Small intestine (tissue), 16 donors: ENCODE measurements at places on chromosomes 3 and 15. TPM values are rescaled to one million over a fixed set of nuclear protein-coding genes. Genes with fewer than 3 reads are reported as not detected.

PRTG gene
- 6.4 TPM for polyA plus RNA-seq

MRAS gene
- 10.1 TPM for polyA plus RNA-seq

CNTN6 gene
- not detected for polyA plus RNA-seq

CDC25A gene
- polyA plus RNA-seq: 5.7 TPM

ZKSCAN7 gene
- 1.7 TPM for polyA plus RNA-seq

CPN2 gene
- 2.0 TPM for polyA plus RNA-seq

GRCh38 chr3:183038221-183038620, 57.9 kb upstream of the DCUN1D1 start:
- no peak for DNase-seq

- DNase-seq: no peak
Measured at GRCh38 chr3:66403323-66403990, 97.4 kb downstream of the LRIG1 start.

DNA sequence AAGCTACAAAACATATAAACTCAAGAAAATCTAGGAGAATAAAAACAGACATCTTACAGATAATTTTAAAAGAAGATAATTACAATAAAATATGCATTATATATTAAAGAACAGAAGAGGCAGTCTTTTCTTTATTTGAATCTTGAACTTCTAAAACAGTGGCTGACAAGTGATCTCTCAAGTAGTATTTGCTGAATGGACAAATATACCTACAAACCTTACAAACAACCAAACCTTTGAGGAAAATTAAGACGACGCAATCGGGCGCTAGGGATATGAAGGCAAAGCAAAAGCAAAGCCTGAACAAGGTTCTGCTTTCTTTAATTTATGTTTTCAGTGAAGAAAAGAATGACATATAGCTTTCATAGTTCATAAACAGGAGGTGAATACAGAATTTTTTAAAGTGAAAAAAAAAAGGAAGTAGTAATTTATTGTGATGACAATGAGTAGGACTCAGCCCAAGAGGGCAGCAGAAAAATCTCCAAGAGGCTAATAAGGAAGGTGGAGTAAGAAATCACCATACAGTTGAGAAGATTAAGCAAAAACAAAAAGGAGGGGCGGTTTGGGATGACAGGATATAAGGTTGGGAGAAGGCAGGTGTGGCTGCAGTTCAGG, 347.8 kb downstream of the TBC1D5 start:
- no peak for DNase-seq

- no peak for DNase-seq
Measured at GRCh38 chr3:68943753-68944500, 11.6 kb upstream of the TAFA4 start.

- no peak for DNase-seq
Measured at GRCh38 chr3:188671971-188672370, 499.8 kb upstream of the TPRG1 start.

DNA sequence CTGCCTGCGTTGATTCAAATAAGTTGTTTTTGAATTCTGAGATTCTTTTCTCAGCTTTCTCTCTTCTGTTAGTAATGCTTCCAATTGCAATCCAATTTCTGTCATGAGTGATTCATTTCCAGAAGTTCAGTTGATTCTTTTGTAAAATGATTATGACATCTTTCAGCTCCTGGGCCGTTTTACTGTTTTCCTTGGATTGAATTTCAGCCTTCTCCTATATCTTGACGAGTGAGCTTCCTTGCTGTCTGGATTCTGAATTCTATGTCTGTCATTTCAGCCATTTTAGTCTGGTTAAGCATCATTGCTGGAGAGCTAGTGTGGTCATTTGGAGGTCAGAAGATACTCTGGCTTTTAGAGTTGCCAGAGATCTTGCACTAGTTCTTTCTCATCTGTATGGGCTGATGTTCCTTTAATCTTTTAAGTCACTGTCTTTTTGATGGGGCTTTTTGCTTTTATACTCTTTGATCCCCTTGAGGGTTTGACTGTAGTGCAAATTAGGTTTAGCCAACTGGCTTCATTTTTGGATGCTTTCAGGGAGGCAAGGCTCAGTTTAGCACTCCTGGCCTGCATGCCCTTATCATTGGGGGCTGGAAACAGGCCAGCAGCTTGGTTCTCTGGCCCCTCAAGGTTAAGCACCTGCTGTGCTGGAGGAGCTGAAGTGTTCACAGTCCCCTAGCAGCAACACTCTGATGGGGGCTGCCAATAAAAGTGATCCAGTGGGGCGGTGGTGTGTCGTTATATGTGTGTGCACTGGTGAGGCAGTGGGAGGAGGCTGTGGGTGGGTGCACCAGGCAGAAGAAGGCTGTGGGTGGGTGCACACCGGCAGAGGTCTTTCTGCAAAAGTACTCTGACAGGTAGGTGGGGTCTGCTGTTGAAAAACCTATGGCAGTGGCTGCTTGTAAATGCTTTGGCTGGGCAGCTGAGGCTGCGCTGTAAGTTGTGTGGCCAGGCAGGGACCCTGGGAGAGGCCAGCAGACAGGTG, 51.2 kb downstream of the MCTP2 start:
- no peak for DNase-seq

- no peak for DNase-seq
Measured at GRCh38 chr3:183155499-183155898, 7.0 kb downstream of the LAMP3 start.

DNA sequence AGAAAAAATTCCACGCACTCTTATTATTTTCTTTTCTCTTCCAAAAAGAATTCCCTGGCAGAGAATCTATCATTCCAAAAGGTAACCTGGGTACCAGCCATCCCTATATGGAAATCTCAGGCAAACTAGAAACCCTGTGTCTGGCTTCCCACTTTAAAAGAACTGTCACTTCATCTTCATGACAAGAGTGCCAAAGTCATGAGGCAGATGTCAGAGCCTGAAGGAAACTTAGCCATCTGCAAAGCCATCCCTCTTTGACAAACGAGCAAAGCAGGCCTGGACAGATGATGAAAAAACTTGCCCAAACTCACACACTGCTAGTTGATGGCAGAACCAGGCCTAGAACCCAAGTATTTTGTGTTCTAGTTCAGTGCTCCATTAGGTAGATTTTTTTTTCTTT, 15.9 kb downstream of the SSR3 start:
- no peak for DNase-seq

DNA sequence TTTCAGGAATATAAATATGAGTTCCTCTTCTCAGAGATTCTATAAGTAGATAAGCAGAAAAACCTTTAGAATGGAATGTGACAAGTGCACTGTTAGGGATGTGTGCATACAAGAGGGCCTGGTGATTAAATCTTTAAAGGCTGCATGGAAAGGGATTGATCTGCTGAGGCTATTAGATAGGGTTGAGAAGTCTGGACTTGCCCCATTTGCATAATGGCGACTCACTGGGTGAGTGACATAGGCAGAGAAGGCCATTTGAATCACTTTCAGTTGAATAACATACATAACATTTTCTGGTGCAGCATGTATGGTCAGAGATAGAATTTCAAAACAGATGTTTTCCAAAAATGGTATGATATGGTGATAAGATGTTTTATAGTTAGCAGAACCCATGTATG, 156.9 kb downstream of the ZNF621 start:
- DNase-seq: no peak

DNA sequence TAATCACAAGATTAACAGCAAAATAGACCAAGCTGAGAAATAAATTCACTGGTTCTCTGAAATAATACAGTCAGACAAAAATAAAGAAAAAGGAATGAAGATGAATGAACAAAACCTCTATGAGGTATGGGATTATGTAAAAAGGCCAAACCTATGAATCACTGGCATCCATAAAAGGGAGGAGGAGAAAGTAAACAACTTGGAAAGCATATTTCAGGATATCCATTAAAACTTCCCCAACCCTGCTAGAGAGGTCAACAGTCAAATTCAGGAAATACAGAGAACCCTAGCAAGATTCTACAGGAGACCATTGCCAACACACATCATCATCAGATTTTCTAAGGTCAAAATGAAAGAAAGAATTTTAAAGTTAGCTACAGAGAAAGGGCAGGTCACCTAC, 649.7 kb upstream of the CBLB start:
- no peak for DNase-seq

DNA sequence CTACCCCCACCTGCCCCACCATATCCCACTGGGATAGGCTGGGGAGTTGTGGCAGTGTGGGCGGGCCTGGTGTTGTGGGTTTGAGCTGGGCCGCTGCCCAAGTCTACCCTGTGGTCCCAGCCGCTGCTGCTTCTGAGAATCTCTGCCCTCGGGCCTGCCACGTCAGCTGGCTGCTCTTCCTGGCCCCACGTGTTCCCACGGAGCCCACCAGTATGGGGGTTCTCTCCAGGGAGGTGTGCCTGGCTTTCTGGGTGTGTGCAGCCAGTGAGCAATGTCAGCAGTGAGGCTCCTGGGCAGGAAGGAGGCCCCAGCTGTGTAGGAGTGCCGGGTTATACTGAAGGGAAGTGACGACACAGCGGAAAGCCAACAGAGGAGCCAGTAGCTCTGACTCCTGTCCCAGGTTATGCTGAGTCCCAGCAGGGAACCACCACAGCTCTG, 10.5 kb downstream of the GNAI2 start:
- DNase-seq: peak; percentile 60
